Stimulated activated CD4-positive, alpha-beta T cell treated with anti-CD3 and anti-CD28 coated beads, Interleukin-1b, Interleukin-23, amount 100 ng/mL, for 4 hours (primary cell): ENCODE measurements at places on chromosomes 12 and 14.

DNA sequence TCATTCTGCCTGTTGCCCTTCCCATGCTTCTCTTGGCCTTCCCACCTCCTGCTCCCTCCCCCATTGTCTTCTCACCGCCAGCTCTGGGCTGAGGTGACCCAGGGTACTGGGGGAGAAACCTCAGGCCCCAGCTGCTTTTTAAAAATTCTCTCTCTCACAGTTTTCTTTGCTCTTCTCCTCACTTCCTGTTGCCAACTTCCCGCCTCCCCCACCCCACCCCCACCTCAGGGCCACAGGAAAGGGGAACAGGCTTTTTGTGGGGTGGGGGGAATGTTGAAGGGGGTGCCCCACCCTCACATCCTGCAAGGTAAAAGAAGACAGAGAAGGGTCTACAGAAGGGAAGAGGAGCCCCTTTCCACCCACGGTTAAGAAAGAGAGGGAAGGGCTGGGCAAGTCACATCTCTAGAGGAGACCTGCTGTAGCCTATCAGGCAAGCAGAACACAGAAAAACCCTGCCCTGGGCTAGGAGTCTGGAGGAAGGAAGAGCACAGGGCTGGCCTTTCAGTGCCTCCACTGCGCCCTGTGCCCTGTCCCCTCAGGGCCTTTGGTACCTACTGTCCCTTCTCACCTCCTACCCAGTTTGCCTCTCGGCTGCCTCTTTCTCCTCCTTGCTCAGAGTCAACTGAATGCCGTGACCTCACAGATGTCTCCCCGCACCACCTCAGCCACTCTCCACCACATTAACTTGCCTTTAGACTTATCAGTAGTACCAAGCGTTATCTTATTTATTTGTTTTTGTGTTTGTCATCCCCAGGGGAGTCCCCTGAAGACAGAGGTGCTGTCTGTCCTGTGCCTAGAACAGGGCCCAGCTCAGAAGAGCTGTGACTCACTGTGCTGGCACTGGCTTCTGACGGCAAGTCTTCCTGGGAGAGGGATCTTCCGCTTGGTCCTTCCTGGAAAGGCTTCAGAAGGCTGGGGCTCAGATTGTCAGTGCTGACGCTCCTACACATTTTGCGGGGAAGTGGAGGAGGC is 1.7 kb downstream of the ARHGAP9 start:
- DNase-seq: no peak

GRCh38 chr14:27528328-27528727 is 930.5 kb upstream of the NOVA1 start:
- no peak for DNase-seq

DNA sequence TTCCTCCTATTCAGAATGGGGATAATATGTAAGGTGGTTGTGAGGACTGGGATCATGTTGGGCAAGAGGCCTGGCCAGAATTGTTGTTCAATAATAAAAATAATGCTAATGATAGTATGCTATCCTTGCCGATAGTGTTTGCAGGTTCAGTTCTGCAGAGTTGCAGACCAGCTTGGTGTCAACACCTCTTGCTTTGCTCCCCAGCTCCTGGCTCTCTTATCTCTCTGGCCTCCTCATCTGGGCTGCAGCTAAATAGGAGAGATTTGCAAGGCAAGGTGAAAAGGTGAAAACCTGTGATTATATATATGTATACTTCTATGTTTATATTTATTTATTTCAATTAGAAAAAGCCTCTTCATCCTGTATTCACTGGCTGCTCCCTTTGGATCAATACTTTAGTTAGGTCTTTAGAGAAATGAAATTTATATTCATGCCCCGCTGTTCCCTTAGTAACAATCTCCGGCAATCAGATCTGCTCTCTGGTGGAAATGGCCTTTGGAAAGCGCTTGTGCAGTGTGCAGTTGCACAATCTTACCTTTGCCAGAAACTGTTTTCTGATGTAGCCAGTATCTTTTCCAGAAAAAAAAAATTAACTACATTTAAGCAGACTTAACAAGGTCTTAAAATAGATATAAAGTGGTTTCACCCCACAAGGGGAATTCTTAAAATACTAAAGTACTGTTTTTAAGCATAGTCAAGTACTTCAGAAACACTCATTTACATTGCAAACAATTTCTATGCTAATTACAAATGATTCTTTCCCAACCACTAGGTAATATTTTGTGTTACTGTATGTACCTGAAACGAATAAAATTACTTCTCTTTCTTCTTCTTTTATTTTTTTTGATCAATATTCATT is 19.1 kb upstream of the ACVR1B start:
- DNase-seq: no peak

DNA sequence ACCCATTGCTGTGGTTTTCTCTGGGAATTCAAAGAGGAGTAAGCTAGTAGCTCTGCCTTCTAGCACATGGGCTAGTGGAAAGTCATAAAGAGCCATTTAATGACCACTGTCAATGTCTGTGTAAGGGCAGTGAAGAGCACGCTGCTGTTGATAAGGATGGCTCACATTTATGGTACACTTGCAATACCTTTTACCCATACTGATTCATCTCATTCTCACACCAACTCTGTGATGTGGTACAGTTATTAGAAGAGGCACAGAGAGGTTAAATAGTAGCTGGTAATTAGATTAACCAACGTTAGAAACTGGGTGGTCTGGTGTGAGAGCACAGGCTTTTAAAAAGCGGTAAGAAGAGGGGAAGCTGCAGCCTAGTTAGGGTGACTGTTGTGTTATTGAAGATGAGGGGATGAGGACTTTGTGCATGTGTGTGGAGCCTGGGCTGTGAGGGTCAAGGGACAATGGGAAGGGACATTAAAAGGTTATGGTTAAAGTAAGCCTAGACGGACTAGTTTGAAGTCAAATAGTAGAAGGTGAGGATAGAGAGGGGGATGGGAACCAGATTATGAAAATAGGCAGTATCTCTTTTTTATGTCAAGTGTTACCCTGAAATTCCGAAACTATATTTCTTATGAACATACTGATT is 25.2 kb downstream of the RASSF3 start:
- DNase-seq: no peak

- DNase-seq: no peak
Measured at GRCh38 chr14:32049361-32050088, 27.6 kb upstream of the ARHGAP5 start.

DNA sequence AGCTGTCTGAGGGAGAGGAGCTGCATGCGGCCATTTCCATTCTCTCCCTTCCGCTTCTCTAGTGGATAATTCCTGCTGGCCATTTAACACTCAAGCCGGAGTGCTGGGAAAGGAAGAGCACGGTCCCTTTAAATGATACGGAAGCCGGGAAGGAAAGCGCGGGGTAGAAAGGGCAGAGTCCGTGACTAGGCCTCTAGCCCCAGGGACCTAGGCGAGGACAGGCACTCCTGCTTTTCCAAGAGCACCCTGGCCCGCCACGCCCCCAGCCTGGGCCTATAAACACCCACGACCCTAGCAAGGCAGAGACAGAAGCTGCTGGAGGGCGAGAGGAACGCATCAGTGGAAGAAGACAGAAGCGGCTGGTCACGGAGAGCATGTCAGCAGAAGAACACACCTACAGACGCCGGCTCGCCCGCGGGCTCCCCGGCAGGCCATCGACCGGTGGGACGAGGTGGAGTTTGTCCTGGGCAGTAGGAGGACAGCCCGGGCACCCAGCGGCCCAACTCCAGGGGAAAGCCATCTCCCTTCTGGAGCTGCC is 1206.6 kb upstream of the TMEM132C start:
- no peak for DNase-seq

GRCh38 chr12:4045786-4046494 is 172.7 kb upstream of the PARP11 start:
- DNase-seq: no peak

DNA sequence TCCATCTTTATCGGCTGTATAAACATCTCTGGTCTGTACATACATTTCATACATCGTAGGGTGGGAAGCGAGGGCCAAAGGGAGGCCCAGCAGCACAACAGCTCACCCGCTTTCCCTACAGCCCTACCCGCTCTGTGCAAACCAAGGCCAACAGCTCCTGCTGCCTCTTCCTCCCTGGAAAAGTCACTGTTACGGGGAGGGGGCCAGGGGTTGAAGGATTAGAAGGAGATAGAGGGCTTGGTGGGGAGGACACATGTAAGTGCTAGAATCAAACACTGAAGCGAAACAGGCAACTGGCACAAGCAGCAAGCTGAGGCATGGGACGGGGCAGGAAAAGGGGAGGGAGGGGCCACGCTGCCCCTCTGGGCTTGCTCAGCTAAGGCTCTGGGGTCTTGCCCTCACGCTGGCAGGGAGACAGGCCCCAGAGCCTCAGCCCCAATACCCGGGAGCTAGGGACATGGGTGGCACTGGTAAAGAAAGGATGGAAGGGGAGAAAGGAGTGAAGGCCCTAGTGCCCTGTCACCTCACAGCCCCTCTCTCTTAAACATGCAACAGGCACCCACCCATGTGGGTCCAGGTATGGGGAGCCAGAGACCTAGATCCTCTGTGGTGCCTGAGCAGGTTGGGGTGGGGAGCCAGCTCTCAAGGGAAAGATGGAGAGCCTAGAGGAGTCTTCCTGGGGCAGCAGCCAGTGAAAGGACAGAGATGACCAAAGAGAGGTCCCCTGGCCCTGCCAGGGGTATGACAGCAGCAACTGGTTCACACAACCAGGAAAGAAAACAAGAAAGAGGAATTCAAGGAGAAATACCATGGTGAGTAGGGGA is 14.4 kb downstream of the SPRYD3 start:
- DNase-seq: no peak

DNA sequence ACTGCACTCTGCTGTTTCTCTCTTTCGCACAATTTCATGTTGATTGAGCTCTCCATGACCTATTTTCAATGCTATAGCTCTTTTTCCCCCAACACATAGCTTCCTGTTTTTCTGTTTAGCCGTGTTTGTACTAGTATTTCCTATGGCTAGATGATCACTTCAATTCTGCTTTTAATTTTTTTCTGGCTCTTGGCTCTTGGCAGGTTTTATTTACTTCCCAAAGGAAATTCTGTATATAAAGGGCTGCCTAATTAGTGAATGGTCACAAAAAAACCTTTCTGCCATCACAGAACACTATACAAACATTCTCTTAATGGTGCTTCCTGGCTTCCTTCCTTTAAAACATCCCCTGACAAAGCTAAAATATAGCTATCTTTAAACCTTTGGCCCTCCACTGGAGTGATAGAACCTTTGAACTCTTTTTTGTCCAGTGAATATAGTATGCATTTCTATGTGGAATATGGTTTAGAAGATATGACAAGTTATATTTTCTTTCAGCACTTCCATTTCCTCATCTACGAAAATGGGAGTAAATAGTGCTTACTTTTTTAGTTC is 88.2 kb downstream of the RASSF9 start:
- DNase-seq: no peak

GRCh38 chr12:80681786-80682185 is 25.6 kb upstream of the MYF6 start:
- no peak for DNase-seq

- no peak for DNase-seq
Measured at GRCh38 chr14:95274874-95275273, 44.8 kb downstream of the CLMN start.

DNA sequence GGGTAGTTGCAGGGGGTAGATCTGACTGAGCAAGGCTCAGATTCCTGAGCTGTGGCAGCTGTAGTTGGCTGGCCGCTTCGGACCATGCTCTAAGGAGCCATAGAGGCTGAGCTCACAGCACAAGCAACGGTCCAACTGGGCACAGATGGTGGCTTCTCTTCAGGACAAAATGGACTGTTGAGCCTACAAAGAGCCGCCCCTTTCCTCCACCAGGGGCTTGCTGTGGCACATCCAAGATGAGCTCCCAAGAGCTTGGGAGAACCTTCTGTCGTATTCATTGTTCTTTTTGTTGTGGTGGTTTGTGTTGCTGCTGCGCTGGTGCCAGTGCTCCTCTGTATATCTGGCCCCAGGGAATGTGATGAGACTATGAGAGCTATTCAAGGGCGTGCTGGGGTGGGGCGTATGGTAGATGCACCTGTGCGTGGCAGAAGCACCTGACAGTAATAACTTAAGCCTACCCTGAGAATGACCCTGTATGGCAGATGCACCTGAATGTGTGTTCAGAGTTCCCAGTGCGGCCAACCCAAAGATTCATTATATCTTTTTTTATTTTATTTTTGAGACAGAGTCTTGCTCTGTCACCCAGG is 17.8 kb upstream of the LGALS3 start:
- no peak for DNase-seq

DNA sequence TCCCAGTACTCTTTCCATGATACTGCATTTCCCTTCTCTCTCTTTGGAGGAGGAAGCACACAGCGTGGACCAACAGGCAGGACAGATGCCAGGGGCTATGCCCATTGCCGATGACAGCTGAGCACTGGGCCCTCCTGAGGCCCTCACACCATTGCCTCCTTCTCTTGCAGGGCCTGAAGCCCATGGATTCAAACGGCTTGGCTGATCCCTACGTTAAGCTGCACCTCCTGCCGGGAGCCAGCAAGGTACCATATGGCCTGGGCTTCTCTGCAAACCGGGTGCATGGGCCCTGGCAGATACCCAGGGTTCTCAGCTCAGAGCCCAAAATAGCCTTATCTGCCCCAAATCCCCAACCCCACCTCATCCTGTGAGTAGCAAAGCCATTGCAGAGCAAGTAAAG is 25.2 kb upstream of the OAS1 start:
- DNase-seq: no peak

GRCh38 chr12:19200261-19200660 is 70.7 kb downstream of the PLEKHA5 start:
- DNase-seq: no peak

DNA sequence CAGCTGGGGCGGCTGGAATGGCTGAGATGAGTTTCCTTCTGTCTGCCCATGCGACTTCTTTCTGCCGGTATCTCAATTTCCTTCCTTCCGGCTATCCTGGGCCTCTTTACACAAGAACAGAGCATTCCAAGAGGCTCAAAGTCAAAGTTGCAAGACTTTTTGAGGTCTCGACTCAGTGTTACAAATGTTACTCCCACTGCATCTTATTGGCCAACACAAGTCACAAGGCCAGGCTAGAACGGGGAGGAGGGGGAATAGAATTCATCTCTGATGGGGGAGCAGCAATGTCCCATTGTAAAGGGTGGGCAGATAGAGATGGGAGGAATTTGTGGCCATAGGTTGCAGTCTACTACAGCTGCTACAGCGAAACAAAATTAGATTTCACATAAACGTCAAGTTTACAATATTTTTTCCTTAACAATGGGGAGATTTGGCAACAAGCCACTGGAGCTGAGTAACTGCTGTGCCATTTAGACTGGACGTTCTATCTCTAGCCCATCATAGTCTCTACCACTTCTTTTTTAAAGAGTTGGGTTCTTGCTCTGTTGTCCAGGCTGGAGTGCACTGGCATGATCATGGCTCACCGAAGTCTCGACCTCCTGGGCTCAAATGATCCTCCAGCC is 9.5 kb upstream of the NYNRIN start:
- no peak for DNase-seq

GRCh38 chr12:5371631-5372030 is 60.3 kb upstream of the NTF3 start:
- no peak for DNase-seq

DNA sequence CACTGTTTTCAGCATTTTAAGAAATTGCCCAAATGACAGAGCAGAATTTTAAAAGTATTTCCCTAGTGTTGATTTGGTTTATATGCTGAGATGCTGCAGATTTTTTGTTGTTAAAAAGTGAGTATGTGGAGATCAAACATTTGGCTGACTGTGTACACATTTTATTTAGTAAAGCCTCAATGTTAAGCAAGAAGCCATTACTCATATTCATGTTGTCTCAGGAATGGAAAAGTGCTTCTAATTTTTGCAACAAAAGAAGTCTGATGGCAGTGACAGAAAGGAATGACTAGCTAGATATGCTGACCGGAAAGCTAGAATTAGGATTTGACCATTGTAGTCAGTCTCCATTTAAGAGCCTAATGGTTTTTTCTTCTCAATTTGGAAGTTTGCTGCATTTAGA is 22.5 kb downstream of the SLC38A6 start:
- DNase-seq: no peak
